Stimulated activated naive B cell treated with anti-CD40 and anti-IgM and Interleukin-4, amounts not matched to agents 10 μg/mL and 1 μg/mL and 100 μg/mL, for 72 hours (primary cell): ENCODE measurements at places on chromosomes 5 and 9.

GRCh38 chr5:113246361-113246870 is 188.4 kb downstream of the TSSK1B start:
- DNase-seq: no peak

- no peak for DNase-seq
These were observed 34.4 kb upstream of the SLC25A51 start for GRCh38 chr9:37938121-37938891.

- DNase-seq: no peak
These were observed 246.3 kb upstream of the DAP start for GRCh38 chr5:11007269-11007870.

- DNase-seq: no peak
These were observed 170.2 kb upstream of the NR3C1 start for GRCh38 chr5:143573568-143574170.

- no peak for DNase-seq
These were observed 131.8 kb downstream of the TAF11L14 start for GRCh38 chr5:17766031-17766430.

GRCh38 chr5:37645707-37646106 is 194.1 kb downstream of the GDNF start:
- DNase-seq: no peak

DNA sequence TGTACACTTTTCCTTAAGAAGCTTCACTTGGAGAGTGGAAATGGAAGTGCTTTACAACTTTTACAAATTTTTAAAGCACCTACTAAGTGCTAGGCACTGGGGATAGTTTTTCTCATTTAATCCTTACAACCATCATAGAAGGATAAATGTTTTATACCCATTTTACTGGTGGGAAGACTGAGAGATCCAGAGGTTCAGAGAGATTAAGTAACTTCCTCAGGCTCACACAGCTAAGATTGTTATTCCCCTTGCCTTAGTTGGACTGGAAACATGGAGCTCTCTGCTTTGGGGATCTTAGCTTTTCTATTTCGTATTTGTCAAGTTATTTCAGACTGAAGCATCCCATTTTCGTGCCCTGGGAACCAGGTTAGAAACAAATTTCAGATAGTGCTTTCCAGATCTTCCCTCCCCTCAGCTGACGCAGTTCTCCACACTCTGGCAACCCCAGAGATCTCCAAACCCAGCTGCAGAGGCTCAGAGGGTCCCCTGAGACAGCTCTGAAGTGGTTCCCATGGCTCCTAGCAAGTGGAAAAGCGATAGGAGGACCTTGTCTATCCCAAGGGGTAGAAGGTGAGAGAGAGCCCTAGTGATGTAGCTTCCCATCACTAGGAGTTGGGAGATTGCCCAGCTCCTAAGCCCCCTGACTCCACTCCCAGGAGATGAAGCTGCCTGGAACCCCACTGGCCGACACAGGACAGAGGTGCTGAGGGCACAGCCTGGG is 16.2 kb upstream of the GABBR2 start:
- no peak for DNase-seq

- DNase-seq: no peak
These were observed 71.0 kb upstream of the FCN1 start for GRCh38 chr9:134988706-134989105.

GRCh38 chr5:148928141-148928540 is 101.7 kb downstream of the ADRB2 start:
- DNase-seq: no peak

- peak; percentile 4 for DNase-seq
These were observed 316.3 kb downstream of the MCTP1 start for GRCh38 chr5:94968507-94969095.

GRCh38 chr9:22446589-22446949 is at the start of gene DMRTA1:
Gene DMRTA1 (plus strand): TSS chr9:22446824. CDS start chr9:22447066, 242 bp downstream.
- DNase-seq: peak; percentile 18

DNA sequence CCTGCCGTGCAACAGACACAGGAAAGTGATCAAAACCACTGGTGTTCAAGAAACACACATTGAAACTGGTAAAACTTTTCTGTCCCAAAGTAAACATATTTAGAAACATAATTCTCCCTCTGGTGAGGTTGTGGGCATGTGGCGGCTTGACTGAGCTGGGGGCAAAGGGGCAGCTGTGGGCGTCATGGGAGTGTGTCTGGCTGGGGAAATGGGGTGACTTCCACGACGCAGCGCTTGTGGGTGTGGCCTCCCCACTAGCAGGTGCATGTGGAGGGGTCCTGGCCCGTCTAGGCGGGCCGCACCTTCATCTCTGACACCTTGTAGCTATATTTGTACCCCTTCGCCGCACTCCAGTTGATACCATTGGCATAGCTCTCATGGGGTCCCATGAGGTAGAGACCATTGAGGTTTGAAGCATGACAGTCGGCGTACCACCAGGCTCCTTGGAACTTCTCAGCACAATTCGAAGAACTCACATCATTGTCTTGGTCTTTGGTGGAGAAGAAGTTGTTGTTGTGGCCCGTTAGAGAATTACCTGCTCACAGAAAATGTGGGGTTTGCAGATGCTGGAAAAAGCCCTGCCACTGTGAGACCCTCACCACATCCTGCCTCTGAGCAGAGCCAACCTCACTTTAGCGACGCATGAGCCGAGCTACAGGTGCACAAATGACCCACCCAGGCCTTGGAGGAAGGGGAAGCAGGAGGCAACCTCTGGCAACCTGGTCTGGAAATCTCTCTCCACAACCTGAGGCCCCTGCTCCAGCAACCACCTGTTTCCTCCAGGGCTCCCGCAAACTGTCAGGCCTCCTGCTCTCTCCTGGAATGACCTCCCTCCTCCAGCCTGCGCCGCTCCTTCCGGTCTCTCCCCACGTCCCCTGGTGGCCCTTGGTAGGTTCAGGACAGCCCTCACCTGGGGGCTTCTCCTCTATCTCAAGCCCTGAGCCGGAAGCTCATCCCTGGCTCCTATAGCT is 7.9 kb downstream of the FCN1 start:
- DNase-seq: no peak

DNA sequence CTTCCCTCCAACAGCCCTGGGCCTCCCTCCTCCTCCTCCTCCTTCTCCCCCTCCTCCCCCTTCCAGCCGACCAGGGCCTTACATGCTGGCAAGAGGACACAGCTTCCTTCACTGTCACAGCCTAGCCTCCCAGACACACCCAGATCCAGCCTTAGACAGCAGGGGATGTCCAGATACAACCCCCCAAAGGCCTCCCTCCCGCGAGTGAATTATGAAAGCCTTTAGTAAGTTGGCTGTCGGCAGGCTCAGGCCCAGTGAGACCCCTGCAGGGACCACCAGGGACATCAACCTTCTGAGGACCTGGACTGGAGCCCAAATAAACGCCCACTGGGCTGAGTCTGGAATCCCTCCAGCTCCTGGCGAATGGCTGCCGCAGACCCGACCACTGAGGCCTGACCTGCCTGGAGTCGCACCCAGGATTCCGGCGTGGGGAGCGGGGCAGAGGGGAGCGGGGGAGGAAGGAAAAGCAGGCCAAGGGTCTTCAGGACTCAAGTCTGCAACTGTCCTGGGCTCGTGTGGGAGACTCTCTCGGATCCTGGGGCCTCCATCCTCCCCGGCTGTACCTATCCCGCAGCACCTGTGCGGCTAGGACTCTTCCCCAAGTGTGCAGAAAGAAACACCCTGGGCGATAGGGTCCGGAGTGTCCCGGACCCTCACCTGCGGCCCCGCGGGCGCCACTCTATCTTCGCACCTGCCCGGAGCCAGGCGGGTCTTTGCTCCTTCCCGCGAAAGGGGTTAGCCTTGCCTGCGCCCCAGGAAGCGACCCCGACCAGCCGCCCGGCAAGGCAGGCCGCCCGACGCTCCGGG is 705 bp downstream of the SEPTIN8 start:
- DNase-seq: no peak

GRCh38 chr5:3595006-3595961 is at the start of gene IRX1:
Gene IRX1 (plus strand): TSS chr5:3595832. CDS start chr5:3596106, 274 bp downstream.
- no peak for DNase-seq

- no peak for DNase-seq
These were observed 29.1 kb upstream of the BNC2 start for GRCh38 chr9:16899606-16900005.

DNA sequence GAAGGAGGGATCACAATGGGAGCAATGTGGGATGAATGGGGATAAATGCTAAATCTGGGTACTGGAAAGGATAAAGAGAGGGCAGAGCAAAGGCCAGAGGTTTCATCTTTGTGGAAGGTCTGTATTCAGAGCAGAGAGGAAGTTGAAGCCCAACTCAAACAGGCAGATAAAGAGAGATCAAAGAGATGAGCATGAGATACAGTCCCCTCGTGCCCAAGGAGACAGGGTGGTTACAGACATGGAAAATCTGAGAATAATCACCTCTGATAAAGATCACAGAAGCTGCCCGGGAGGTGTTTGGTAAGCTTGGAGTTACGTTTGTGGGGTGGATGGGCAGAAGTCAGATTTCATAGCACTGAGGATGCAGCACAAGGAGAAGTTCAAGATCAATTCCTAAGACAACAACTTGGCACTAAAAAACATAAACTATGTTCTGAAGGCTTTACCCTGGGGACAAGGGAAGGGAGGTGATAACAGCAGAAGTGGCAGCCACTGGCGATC is 459 bp upstream of the ERAP2 start:
- DNase-seq: no peak

DNA sequence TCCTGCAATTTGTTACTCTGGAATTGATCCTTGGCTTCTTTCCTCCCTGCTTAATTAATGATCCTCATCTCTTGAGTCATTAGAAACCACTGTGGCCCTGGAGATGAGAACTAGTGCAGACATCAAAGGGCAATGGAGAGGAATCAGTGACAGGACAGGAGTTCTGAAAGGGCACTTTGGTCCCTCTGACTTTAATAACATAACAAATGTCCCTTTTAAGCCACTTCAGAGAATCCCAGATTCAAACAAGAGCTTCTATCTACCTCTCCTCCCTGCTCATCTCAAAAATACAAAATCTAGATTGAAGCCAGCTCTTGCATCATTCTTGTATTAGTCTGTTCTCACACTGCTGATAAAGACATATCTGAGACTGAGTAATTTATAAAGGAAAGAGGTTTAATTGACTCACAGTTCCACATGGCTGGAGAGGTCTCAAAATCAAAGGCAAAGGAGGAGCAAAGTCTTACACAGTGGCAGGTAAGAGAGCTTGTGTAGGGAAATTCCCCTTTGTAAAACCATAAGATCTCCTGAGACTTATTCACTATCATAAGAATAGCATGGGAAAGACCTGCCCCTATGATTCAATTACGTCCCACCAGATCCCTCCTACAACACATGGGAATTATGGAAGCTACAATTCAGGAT is 139.1 kb downstream of the PLPPR1 start:
- DNase-seq: no peak

DNA sequence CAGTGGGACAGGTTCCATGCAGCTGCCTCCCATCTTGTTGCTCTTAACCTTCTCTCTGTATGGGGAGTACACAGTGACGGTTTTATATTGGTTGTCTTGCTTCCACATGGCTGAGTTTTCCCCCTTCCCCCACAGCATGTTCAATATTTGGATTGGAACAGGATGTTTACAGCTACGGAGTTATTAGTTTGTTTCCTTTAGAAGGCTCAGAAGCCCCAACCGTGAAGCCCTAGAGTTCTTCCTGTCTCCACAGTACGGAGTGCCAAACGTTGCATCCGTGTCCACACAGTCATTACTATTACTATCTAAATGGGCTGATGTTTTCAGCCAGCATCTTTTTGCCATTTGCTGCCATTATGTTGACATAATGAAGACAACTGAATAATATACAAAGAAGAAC is 277.5 kb downstream of the MARCHF11 start:
- no peak for DNase-seq

GRCh38 chr5:80146046-80146445 is 109.8 kb downstream of the SERINC5 start:
- no peak for DNase-seq

GRCh38 chr9:33469891-33470290 is 3.8 kb downstream of the NOL6 start:
- DNase-seq: no peak

GRCh38 chr5:143554918-143555477 is 151.5 kb upstream of the NR3C1 start:
- no peak for DNase-seq

GRCh38 chr5:57174128-57174889 is 450 bp downstream of the GPBP1 start:
- DNase-seq: peak; percentile 30

- DNase-seq: no peak
These were observed 13.5 kb downstream of the CTNND2 start for GRCh38 chr5:11890777-11891176.

DNA sequence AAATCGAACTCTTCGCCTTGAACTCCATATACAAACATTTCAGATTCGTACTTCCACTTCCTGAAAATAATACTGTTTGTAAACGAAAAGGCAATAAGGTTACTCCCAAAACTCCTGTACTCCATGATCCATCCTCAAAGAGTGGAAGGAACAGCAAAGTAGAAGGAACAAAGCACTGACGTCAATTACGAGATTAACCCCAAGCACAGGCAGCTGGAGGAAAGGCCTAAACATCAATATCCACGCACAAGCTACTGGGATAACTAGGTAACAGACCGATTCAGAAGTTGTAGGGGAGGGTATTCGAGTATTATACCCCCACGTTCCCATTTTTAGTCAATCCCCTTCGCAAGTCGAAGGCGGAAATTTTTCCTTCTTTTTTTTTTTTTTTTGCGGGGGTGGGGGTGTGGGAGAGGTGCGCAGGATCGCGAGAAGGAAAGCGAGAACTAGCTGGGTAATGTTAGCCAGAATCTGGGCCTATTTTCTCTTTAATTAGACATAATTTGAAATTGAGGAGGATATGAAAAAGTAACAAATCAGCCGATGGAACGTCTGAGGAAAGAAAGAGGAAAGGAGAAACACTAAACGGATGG is 909 bp downstream of the AFF4 start:
- no peak for DNase-seq

GRCh38 chr9:70257991-70258691 is 637 bp upstream of the SMC5 start:
- peak; percentile 54 for DNase-seq

GRCh38 chr5:54257366-54258118 is 52.8 kb downstream of the ARL15 start:
- no peak for DNase-seq

DNA sequence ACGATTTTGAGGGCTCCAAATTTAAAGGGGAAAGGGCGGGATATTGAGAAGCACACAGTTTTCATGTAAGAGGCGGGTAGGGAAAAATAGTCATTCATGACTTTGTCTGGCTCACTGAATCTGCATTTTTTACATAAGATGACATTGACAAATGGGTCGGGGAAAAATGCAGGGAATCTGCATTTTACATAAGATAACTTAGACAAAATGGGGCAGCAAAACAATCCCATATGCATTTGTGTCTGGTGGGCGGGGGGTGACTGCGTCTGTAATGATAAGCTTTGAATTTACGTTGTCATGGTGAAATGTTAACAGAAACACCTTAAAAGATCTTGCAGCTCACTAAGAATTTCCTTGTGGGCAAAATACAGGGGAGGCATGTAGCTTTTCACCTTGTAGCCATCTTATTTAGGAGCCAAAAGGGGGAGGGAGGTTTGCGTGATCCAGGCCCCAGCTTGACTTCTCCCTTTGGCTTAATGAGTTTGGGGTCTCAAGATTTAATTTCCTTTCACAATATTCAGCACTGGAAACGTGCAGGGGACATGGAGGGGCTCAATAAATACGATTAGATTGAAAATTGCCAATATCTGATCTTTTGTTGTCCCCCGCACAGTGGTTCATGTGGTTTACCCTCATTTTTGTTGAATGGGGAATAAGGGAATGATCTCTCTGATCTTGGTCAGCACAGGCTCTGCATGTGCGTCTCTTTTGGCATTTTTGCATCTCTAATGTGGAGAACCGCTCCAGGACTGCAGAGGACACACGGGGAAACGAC is 41.1 kb upstream of the GADD45G start:
- DNase-seq: no peak

GRCh38 chr5:34038390-34038789 is 4.6 kb downstream of the C1QTNF3 start:
- no peak for DNase-seq

- DNase-seq: no peak
These were observed at the start of gene F2R for GRCh38 chr5:76715736-76716455. Gene F2R (plus strand): TSS chr5:76716126. CDS start chr5:76716308, 182 bp downstream.
